ENCODE measurements at places on chromosomes 7 and 10.

DNA sequence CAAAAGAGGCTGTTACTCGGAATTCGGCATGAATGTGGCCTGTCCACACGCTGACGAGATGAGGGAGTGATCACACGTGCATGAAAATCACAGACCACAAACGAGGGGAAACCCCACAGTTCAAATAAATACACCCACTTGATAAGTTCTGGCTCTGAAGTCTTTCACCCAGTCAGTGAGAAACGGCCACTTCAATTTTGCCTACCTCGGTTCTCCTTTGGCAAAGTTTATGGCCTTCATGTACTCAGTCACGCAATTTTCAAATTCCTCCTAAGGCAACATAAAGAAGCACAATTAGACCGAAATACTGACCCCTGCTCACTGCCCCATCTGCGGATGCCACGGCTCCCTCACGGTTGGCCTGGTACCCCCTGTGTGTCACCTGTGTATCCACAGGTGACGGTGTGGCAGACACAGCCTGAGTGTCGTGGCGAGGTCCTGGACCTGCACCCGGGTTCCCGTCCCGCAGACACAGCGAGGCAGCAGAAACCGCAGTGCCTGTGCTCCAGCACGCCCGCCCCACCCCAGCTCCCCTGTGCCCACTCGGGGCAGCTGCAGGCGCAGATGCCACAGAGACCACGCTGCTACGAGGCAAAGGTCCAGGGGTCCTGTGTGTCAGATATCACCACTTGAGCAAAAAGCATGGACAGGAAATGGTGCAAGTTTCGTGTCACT is 1.4 kb downstream of the CFAP46 start:
- no peak for DNase-seq

DNA sequence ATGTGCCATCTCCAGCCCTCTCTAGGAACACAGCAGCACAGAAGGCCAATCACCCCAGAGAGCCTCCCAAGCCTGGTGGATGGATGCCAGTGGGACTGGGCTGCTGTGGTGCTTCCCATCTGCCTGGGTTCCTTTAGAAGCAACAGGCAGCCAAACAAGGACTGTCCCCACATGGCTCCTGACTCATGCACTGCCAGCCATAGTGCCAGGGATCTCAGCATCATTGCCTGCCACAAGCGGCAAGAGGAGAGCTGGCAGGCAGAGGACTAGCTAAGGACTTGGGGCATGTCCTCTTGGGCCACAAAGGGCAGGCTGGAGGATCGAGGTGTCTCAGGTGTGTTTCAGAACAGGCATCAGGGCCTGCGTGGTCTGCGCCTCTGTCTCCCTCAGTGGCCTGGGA is 23.4 kb upstream of the FIGNL1 start:
- no peak for DNase-seq

- DNase-seq, result no peak
These were observed at the start of gene LIMK1 for GRCh38 chr7:74083117-74083876. LIMK1 (plus strand) TSS chr7:74083804; CDS start chr7:74083991, 187 bp downstream.

- no peak for DNase-seq
These were observed 75.2 kb downstream of the WAPL start for GRCh38 chr10:86446440-86446839.

GRCh38 chr10:119379466-119380071 is 162.9 kb downstream of the RGS10 start:
- DNase-seq, result no peak

GRCh38 chr10:110629680-110630191 is 14.4 kb upstream of the RBM20 start:
- no peak for DNase-seq

DNA sequence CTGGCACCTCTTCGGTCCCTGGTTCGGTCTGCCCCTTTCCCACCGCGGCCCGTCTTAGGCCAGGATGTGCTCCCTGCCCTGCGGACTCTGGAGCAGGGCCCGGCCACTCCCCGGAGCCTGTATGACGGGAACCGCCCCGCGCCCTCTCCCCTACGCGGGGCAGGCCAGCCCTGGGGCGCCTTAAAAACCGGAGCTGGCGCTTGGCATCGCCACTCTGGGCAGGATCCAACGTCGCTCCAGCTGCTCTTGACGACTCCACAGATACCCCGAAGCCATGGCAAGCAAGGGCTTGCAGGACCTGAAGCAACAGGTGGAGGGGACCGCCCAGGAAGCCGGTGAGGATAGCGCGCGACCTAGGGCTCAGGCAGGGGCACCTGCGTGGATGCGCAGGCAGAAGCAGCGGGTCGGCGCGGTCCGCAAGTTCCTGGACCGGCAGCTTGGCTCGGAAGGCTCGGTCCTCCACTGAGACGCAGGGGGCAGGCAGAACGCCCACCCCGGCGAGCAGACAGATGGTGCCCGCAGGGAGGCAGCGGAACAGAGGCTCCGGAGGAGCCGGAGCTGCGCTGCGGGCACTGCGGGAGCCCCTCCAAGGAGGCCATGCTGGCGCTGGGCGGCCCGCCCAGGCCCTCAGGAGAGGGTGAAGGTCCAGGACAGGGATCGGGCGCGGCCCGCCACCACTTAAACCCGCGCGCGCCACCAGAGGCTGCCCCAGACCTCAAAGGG is at the start of gene ADIRF:
Gene ADIRF (plus strand): TSS at position 212 of the 723 bp plus-strand sequence. CDS start 63 bp downstream, at position 275.
- DNase-seq, result no peak

DNA sequence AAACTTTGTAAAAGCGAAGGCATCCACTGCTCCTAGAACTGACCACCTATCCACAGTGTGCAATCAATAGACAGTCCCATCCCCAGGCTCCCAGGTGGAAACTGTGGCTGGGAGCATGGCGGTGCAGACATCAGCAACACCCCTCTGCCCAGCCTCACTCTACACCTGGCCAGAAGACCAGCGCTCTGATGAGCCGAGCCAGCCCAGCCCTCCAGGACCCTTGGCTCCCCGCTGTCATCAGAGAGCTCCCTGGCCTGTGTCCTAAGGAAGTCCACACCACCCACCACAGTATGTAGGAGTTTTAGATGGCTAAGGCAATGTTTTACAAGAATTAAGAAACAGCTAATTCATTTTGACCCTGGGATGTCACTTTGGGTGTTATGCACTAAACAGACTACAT is 81.0 kb downstream of the VOPP1 start:
- DNase-seq, result no peak

GRCh38 chr7:71465741-71466189 is 333.8 kb downstream of the GALNT17 start:
- DNase-seq, result no peak

GRCh38 chr7:69762821-69763352 is 164.6 kb downstream of the AUTS2 start:
- DNase-seq, result no peak

DNA sequence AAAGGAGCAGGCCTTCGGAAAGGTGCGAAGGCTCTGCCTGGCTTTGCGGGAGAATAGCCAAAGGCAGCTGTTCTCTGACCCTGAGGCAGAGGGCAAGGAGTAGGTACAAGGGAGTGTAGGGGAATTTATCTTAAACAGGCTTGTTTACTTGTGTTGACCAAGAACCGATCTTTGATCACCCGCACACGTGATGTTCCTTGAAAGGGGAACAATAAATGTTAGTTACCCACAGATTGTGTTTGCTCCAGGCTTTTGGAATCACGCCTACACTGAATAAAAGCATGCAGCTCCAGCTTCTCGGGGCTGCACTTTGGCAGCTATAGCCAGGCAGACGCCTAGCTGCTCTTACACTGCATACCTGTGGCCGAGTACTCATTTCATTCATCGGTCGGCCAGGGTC is 420.8 kb downstream of the PHF14 start:
- DNase-seq, result no peak

DNA sequence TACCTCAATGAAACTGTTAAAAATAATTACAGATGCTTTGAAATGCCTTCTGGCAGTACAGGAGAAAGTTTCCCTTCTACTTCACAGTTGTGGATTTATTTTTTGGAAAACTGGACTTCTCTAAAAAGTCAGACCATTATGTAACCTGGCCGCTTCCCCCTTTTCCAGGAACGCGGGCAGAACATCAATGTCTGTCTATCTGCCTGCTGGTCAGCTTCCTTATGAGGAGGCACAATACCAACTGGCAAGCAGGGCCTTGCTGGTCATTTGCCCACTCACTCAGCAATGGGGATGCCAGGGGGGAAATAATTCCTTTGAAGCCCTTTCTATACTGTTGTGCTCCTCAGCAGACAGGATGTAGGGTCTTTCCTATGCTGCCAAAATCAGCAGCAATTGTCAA is 22.5 kb upstream of the ADRB1 start:
- no peak for DNase-seq

GRCh38 chr10:112250555-112250954 is 32.6 kb upstream of the TECTB start:
- DNase-seq, result no peak

DNA sequence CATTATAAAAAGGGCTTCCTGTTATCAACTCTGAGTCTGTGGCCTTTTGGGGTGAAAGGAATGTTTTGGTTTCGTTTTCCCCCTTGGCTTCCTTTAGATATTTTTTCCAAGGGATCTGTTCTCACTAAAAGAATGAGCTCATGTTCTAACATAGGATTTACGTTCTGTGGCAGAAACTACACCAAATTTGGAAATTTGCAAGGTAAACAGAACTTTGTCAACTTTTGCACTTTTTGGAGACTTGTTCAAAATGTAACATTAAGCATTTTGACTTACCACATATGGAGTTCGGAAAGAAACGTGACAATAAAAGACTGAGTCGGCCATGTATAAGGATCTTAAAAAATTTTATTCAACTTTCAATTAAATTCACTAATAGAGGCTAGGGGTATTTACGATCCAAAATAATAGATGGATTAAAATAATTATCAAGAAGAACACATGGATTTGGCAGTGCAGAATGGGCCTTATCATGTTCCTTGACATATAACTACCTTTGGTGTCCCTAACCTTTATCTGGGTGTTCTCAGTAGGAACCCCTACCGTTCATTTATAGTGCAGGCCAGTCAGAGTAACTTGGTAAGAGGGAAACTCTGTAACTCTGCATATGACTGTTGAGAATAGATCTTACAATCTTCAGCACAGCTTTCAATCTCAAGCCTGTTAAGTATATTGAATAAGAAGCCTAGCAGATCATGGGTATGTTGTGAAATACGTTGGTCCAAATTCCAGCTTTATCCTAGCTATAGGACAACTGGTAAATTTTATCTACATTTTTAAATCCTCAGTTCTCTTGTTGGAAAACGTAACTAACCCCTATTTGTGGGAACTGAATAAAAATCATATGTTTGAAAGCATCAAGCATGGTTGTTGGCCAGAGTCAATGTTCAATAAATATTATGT is 11.8 kb downstream of the CPED1 start:
- no peak for DNase-seq

DNA sequence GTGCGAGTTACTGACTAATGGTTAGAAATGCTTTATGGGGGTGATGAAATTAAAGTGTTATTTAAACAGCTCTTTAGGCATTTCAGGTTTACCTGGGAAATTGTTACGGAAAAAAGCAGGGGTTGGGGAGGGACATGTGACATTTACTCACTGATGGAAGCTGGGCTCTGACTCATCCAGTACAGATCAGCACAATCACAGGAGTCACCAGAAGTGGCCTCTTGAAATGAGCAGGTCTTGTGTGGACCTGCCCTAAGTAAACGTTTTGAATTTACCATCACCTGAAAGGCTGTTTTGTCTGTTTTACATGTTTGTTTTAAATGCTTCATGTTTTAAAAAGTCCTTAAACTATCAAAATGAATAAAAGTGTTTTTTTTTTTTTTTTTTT is 2.3 kb downstream of the GLRX3 start:
- DNase-seq, result no peak

GRCh38 chr10:8102708-8103401 is 48.4 kb downstream of the GATA3 start:
- DNase-seq, result no peak

DNA sequence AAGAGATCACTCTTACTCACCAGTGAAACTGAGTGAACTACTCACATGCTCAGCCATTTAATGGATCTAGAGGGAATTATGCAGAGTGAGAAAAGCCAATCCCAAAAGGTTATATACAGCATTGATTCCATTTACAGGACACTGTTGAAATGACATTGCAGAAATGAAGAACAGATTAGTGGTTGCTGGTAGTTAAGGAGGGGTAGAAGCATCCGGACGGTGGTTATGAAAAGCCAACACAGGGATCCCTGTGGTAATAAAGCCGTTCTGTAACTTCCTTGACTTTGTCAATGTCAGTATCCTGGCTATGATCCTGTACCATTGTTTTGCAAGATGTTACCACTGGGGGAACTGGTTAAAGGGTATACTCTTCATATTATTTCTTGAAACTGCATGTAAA is 253.4 kb downstream of the USP6NL start:
- no peak for DNase-seq

- DNase-seq, result no peak
These were observed 148.4 kb upstream of the KLF14 start for GRCh38 chr7:130882396-130882795.

DNA sequence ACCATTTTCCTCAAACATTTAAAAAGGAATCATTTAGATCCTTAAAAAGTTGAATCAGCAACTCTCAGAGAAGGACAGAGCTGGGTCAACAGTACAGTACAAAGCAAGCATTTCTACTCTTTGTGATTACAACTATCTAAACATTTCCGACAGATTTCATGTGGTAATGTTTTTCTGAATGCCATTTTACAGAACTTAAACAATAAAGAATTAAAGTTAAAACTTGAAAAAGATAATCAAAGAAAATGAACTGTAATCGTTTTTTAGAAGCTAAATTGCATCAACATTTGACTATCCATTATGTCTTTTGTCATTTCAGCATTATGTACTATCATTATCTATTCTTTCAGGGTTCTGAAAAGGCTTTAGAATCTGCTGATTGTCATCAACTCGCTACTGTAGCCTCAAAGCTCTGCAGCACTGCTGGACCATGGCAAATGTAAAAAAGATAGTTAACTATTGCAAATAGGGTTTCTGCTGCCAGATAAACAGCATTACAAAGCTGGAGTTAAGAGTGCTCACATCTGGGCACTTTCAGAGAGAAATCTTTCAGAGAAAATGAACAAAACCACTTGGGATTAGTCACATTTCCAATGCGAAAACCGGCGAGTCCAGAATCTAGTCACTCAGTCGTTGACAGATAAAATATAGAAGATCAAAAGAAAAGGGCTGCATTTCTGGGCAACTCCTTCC is 160.4 kb upstream of the LAMB4 start:
- DNase-seq, result no peak

GRCh38 chr7:156777364-156778069 is 115.5 kb downstream of the LMBR1 start:
- DNase-seq, result no peak
